HepG2 (cell line): ENCODE measurements at places on chromosomes 7 and 10. TPM values are rescaled to one million over a fixed set of nuclear protein-coding genes. Genes with fewer than 3 reads are reported as not detected.
A peak's percentile ranks its signal among the peaks of the same experiment; 100 is the strongest.

- H3K4me1 ChIP-seq, result peaks cover 67% of the 10 kb centered on the region
- no peak overlapping the region for H3K27ac ChIP-seq
Measured at GRCh38 chr7:727806-728460, 852 bp upstream of the PRKAR1B start.

DNA sequence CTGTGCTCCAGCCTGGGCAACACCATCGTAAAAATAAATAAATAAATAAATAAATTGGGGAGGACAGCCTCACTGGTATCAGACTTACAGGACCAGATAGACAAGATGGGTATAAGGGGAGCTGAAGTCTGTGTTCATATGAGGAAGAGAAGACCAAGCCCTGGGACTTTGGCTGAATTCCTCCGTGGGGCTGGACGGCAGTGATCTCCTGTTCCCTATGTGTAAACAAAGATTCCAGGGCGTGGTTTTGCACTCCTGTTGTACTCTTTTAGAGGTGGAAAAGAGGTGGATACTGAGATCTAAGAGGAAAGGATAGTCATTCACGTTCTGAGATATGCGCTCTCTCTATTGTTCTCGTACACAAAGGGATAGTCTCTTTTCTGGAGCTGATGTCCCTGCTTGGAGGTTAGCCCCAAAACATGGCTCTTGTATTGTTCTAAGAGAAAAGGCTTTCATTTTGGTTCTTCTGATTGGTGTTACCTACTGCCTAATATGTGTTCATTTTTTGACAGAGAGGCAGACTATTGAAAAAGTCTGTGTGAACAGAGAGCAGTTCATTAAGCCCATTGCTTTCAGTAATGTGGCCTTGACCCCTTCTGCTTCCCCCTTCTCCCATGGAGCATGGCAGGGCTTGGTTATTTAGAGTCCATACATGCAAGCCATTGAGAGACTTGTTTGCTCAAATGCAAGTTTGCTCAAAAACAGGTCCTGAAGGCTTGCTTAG, 12.3 kb downstream of the KCTD7 start:
- H3K36me3 ChIP-seq, result peaks cover 16% of the 10 kb centered on the region
- no peak overlapping the region for H3K4me3 ChIP-seq
- peak; percentile 63 for DNase-seq
- H3K27me3 ChIP-seq, result no peaks in the 10 kb centered on the region
- H3K27ac ChIP-seq, result peak overlapping the region; percentile 56
- peaks cover 29% of the 10 kb centered on the region for H3K4me1 ChIP-seq

DNA sequence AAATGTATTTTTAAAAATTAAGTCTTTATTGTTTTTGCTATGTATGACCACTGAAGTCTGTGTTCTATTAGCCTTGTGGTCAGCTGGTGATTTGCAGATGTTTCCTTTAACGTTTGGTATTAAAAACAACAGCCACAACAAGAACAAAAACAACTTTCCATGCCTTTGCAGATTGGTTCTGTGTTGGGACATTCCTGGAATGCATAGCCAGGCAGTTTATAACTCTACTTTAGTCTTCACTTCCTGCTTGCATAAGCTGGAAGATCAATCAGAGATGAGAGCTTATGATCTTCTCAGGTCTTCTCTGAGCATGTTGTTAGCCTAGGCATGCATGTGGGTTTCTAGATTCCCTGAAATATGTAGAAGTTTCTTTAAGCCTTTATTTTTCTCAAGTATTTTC, 58.9 kb upstream of the SEMA3C start:
- no peak overlapping the region for H3K27ac ChIP-seq
- H3K4me3 ChIP-seq, result no peak overlapping the region
- no peaks in the 10 kb centered on the region for H3K4me1 ChIP-seq
- no peaks in the 10 kb centered on the region for H3K36me3 ChIP-seq
- no peaks in the 10 kb centered on the region for H3K27me3 ChIP-seq

TNS3 gene
- 52.9 and 55.1 TPM in 2 replicates for polyA plus RNA-seq

CRYGN gene
- 0.11 TPM in 1 of 2 replicates, not detected in the other for polyA plus RNA-seq

VIPR2 gene
- not detected in 2 replicates for polyA plus RNA-seq

DNA sequence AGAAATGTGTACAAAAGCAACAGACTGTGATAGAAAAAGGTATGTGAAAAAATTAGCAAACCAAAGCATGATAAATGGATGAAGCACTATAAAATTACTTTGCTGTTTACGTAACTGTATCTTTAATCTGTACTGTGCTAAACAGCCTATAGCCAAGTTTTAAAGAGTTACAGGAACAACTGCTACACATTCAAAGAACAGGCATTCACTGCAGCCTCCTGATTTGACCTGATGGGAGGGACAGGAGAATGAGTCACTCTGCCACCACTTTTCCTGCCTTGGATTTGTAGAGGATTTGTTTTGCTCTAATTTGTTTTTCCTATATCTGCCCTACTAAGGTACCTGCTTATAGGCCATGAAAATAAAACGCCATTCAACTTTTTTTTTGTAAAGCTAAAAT, 116.1 kb downstream of the FANK1 start:
- no peaks in the 10 kb centered on the region for H3K4me1 ChIP-seq
- no peaks in the 10 kb centered on the region for H3K36me3 ChIP-seq
- no peak overlapping the region for H3K4me3 ChIP-seq
- no peaks in the 10 kb centered on the region; the same call in 1 of the 2 replicates for H3K27me3 ChIP-seq
- DNase-seq, result no peak

DNA sequence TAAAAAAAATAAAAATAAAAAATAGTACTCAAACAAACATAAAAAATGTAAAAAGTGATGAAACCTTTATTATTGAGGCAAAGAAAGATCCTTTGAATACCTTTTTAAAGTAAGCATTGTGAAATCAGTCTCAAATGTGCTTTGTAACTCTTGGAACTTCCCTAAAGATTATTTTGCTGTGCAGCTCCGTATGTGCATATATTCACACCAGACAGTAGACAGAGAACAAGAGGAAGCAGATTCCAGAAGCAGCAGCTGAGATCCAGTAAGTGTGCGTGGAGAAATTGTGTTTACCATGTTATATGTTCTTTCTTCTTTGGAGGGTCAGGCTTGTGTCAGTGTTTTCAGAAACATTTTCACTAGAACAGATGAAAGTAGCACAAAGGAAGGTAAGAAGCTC, 324.9 kb downstream of the AGMO start:
- no peak for DNase-seq
- H3K36me3 ChIP-seq, result no peaks in the 10 kb centered on the region
- no peaks in the 10 kb centered on the region for H3K4me1 ChIP-seq
- H3K27me3 ChIP-seq, result no peaks in the 10 kb centered on the region
- no peak overlapping the region for H3K27ac ChIP-seq
- H3K4me3 ChIP-seq, result no peak overlapping the region

DNA sequence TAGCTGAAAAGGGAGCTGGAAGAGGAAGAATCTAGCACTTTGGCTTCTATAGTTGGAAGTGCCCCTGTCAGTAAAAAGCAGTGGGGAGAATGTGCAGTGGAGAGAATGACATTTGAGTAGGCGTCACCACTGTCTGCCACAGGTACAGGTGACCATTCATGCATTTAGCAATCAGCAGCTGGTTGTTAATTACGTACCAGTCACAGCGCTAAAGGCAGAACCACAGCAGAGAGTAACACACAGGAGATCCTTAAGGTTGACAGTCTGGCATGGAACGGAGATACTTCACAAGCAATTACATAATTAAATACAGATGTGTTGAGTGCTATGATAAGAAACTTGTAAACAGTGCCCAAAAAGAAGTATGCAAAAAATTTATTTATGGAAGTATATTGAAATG, 24.8 kb downstream of the C10orf67 start:
- H3K4me1 ChIP-seq, result no peaks in the 10 kb centered on the region
- DNase-seq, result no peak
- no peaks in the 10 kb centered on the region; the same call in 1 of the 2 replicates for H3K27me3 ChIP-seq
- no peak overlapping the region for H3K27ac ChIP-seq

OR2A5 gene
- polyA plus RNA-seq, result not detected in 2 replicates

DNA sequence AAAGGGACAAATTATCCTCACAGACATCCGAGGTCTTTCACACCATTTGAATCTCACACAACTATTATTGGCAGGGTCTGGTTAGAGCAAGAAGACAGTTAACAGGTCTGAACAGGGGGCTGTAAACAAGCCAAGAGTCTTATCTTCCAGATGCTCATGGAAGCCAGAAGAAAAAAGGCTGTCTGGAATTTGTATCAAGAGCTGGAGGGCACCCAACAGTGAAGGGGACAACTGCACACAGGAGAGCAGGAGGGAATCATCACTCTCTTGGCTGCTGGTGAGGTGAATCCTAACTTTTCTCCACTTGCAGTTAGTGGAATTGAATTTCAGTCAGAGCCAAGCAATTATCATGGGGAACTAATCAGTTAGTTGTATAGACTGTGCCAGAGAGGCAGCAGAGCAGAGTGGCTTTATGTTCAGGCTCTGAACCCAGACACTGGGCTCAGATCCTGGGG, 880.2 kb upstream of the AUTS2 start:
- no peak overlapping the region for H3K27ac ChIP-seq
- no peaks in the 10 kb centered on the region for H3K36me3 ChIP-seq

- H3K4me3 ChIP-seq, result no peak overlapping the region
- no peaks in the 10 kb centered on the region; the same call in 2 of the 3 replicates for H3K27me3 ChIP-seq
- no peaks in the 10 kb centered on the region for H3K36me3 ChIP-seq
- no peaks in the 10 kb centered on the region for H3K4me1 ChIP-seq
- no peak for DNase-seq
Measured at GRCh38 chr10:133170092-133170491, 10.1 kb downstream of the KNDC1 start.

DNA sequence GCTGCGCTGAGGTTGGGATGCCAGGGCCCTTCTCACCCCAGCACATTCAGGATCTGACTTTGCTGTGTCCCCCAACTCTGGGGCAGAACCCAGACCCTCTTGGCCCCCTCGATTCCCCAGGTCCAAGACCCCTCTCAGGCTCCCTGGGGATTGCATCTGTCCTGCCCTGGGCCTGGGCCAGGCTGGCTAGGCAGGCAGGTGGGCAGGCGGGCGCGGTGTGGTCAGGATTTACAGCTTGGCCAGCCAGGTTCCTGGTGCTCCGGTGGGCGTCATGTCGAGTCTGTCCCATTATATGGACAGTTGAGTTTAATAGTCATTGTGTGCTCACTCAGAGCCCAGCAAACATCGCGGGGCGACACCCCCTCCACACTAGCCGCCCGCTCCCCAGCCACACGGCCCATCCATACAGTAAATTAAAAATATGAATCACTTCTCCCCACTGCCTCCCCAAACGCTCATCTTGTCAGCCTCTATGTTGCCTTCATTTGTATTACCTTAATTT, 23.5 kb downstream of the POLL start:
- H3K4me1 ChIP-seq, result peaks cover 42% of the 10 kb centered on the region
- no peak overlapping the region for H3K4me3 ChIP-seq
- no peaks in the 10 kb centered on the region for H3K36me3 ChIP-seq
- H3K27me3 ChIP-seq, result peaks cover 45% of the 10 kb centered on the region
- DNase-seq, result no peak

CALML3 gene
- not detected in 2 replicates for polyA plus RNA-seq

DNA sequence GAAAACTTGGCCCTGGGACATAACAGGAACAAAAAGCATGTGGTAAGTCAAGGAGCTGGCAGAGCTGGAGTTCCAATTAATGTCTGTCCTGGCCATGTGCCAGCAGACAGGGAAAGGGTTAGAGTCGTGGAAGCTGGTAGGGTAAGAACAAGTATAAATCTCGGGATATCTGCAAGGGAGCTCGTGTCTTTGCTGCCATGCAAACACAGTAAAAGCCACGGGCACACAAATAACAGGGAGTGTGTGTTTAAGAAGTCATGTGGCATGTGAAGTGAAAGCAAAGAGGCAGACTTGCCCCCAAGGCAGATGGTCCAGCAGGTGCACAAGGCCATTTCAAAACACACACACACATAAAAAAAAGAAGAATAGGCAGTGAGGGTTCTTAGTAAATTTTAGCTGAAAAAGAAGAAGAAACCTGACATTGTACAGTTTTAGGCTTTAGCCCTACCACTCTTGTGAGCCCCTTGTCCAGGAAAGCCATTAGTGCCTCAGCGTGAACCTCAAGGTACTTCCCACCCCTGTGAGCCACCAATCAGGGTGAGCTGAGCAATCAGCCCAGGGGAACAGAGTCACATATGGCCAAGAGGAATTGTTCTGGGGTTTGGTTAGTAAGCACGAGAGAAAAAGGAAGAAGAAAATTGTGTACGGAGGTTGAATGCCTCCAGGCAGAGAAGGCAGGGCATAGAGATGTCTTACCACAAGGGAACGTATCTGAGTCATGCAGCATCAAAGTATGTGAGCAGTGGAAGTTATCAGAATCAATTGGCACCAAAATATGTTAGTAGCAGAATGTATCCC, 32.8 kb upstream of the ARHGAP12 start:
- H3K4me3 ChIP-seq, result no peak overlapping the region
- H3K27me3 ChIP-seq, result no peaks in the 10 kb centered on the region

SMKR1 gene
- polyA plus RNA-seq, result 0.07 TPM in 1 of 2 replicates, not detected in the other

TAS2R5 gene
- 2.9 and 4.5 TPM in 2 replicates for polyA plus RNA-seq

DNA sequence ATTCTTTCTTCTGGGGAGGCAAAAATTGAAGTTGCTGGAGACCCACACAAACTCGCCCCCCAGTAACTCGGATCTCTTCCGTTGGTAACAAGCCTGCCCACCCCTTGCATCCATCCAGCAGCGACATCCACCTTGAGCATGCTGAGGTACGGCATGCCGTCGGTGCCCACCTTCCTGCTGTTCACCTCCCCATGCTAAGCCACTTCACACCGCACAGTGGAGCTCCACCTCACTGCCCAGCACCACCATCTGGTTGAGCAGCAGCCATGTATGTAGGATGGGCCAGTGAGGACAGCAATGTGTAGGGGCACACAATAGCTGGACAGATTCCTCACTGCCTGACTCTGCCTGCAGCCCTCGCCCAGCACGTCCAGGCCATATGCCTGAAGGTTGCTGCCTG, 138.1 kb upstream of the ZNF92 start:
- H3K4me3 ChIP-seq, result no peak overlapping the region
- peaks cover 26% of the 10 kb centered on the region for H3K4me1 ChIP-seq
- H3K27ac ChIP-seq, result no peak overlapping the region
- peak; percentile 21 for DNase-seq

GRCh38 chr7:27083646-27084045, 12.2 kb downstream of the HOXA1 start:
- peaks cover 27% of the 10 kb centered on the region for H3K4me1 ChIP-seq
- H3K36me3 ChIP-seq, result no peaks in the 10 kb centered on the region
- H3K27me3 ChIP-seq, result no peaks in the 10 kb centered on the region
- no peak overlapping the region for H3K4me3 ChIP-seq
- no peak for DNase-seq
- H3K27ac ChIP-seq, result no peak overlapping the region

GRCh38 chr7:99219185-99219767, 11.4 kb upstream of the KPNA7 start:
- no peak overlapping the region for H3K4me3 ChIP-seq
- no peaks in the 10 kb centered on the region for H3K36me3 ChIP-seq
- H3K27me3 ChIP-seq, result peaks cover 3% of the 10 kb centered on the region; the same call in 1 of the 2 replicates

- peaks cover 28% of the 10 kb centered on the region for H3K4me1 ChIP-seq
- no peaks in the 10 kb centered on the region for H3K36me3 ChIP-seq
- H3K27me3 ChIP-seq, result peaks cover 2% of the 10 kb centered on the region; the same call in 1 of the 2 replicates
- H3K4me3 ChIP-seq, result peak within 1 kb of the TSS; percentile 64; the same call in 1 of the 2 replicates
Measured at GRCh38 chr10:93993782-93994437, at the start of gene PLCE1. PLCE1 (plus strand) TSS chr10:93993931; CDS start chr10:94031047, 37,116 bp downstream.

- H3K4me3 ChIP-seq, result no peak overlapping the region
- H3K36me3 ChIP-seq, result no peaks in the 10 kb centered on the region
Measured at GRCh38 chr10:62978482-62978881, 154.6 kb upstream of the NRBF2 start.

ICA1 gene
- polyA plus RNA-seq, result not detected in 2 replicates

ADRA2A gene
- polyA plus RNA-seq, result 0.01 TPM in 1 of 2 replicates, not detected in the other

SH2D4B gene
- not detected in 2 replicates for polyA plus RNA-seq

GRCh38 chr10:97292862-97293198, 393 bp upstream of the ARHGAP19 start:
- H3K27me3 ChIP-seq, result no peaks in the 10 kb centered on the region
- H3K27ac ChIP-seq, result peak overlapping the region; percentile 59
- no peak for DNase-seq
- H3K4me1 ChIP-seq, result peaks cover 36% of the 10 kb centered on the region

IDI2 gene
- not detected in 2 replicates for polyA plus RNA-seq

TUBB8 gene
- polyA plus RNA-seq, result 0.26 and 0.50 TPM in 2 replicates

- no peak overlapping the region for H3K27ac ChIP-seq
- no peak for DNase-seq
- no peak overlapping the region for H3K4me3 ChIP-seq
- H3K36me3 ChIP-seq, result no peaks in the 10 kb centered on the region
Measured at GRCh38 chr7:6320791-6321190, 48.4 kb upstream of the CYTH3 start.
